ENCODE measurements at places on chromosomes 2 and 18. TPM values are rescaled to one million over a fixed set of nuclear protein-coding genes. Genes with fewer than 3 reads are reported as not detected.

Gene MFSD2B
- not detected for total RNA-seq

Gene KCNG2
- total RNA-seq: not detected

DNA sequence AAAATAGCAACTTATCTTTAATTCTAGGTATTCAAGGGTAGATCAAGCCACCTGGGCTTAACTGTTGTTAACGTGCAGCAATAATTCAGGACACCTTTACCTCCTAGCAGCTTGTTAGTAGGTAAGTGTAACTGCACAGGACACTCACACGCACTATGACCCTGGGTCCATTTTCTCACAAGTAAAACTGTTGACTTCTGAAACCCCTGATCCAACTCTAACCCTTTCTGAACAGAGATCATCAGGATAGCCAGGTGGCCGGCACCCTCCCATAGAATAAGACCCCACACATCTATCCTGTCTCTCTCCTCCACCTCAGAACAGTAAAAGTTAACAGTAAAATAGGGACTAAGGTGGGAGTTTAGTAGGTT lies 610 bp downstream of the SPC25 start:
- DNase-seq: no peak

DNA sequence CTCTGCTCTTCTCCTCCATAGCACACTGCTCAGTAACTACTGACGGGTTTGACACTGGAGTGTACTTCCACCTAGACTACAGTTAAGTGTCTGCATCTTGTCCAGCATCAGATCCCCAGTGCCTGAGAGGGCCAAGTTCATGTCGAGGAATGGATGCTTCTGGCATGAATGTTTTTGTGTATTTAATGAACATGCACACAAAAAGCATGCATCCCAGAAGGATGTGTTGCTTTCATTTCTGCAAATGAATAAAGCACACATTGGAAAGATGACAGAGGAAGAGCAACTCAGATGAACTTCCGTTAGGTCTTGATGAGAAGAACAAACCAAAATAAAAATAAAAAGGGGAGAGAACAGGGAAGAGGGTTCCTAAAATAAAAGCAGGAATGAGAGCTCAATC lies 27.9 kb downstream of the C2orf49 start:
- no peak for DNase-seq

GRCh38 chr2:75751824-75752468 lies 41.2 kb upstream of the GCFC2 start:
- DNase-seq: no peak

DNA sequence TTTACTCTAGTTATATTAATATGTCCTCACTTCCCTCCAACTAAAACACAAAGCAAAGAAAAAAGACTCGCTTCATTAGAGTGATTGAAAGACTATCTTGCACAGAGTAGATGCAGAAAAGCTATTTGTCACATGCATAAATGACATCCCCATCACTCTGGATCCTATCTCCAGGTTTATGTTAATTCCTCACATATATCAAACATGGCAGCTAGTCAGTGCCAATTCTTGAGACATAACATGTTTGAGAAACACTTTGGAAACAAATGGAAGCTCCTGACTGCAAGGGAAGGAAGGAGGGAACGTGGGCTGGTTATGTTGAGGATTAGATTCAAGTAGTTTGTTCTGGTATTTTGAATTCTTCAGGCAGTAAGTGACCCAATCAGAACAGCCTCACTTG lies 89.8 kb upstream of the BCL2L11 start:
- DNase-seq: no peak

DNA sequence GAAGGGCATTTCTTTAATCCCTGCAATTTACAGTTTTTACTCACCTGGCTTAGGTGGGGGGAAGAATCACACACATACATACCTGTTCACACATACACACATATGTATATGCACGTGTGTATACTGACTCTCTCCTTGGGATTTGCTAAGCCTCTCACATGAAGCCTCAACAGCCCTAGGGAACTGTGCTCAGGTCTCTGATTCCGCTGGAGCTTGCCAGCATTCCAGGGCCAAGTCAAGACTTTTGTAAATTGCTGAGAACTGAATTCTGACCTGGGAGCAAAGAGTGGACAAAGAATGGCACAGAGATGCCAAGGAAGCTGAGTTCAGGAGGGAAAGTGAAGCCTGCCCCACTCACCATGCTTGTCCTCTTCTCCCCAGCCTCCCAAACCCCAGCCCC lies 177.3 kb downstream of the TMEM247 start:
- no peak for DNase-seq
